Stimulated activated CD8-positive, alpha-beta memory T cell treated with anti-CD3 and anti-CD28 coated beads, Interleukin-15, amount 100 ng/mL, for 24 hours (primary cell): ENCODE measurements at places on chromosomes 3 and 15.

GRCh38 chr3:64958199-64958843, 270.5 kb upstream of the ADAMTS9 start:
- no peak for DNase-seq

- no peak for DNase-seq
These were observed 465.3 kb upstream of the AGTR1 start for GRCh38 chr3:148232389-148232788.

- DNase-seq: no peak
These were observed 17.9 kb downstream of the ACSBG1 start for GRCh38 chr15:78216276-78217104.

DNA sequence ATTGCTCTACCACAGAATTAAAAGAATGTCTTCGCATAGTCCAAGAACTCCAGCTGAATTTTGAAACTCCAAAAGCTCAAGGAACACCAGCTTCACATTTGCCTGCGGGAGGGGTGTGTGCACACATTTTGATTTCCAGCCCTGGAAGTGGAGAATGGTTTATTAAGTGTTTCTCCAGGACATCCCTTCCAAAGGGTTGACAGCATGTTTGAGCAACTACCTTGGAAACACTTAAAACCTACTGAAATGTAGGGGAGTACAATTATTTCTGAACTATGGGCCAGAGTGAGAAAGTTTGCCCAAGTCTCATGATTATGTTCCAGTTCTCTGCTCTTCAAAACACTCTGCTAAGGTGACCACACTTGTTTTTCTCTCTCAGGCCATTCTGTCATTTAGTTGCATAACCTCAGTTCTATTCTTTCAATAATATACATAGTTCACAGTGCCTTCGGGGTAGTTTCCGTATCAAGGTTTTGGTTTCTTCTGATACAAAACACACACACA, 7.9 kb downstream of the ACP3 start:
- no peak for DNase-seq

GRCh38 chr3:132256989-132257388, 60.2 kb upstream of the ACP3 start:
- DNase-seq: no peak

DNA sequence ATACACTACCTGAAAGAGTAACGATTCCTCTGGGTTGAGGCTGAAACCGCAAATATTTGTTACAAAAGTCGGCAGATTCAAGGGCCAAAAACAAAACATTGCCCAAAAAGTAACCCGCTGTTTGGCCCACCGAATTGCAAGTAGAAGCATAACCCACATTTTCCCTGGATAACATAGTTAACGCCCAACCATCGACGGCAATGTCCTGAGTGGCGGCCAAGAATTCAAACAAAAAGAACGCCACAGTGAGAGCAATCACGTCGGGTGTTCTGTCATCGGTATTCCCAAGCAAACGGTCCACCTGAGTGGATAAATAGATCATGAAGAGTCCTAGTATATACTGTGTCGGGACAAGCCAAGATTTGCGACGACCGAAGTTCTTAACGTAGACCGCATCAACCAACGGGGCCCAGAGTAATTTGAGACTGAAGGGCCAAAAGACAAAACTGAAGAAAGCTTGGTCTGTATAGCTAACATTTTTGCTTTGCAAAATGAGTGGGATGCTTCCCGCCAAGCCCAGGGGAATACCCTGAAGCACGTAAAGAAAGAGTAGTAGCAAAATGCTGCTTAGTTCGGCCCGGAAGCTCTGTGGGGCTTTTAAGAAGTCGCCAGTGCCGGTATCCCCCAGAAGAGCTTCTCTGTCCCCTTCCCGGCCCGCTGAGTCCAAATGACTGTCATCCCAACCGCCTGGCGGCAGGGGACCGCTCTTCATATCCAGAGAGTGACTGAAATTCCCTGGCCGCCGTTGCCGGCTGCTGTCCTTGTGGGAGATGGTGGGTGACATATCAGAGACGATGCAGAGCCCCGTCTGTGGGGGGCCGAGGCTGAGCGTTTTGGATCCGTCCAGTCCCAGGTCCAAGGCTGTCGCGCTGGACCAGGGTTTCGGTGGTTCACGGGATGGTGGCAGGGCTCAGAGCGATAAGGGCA, 750 bp downstream of the SLC33A1 start:
- DNase-seq: no peak

GRCh38 chr15:81085898-81086297, 48.2 kb upstream of the CFAP161 start:
- no peak for DNase-seq
